Cortex of kidney (tissue), 1 donor: ENCODE measurements at places on chromosomes 13 and 19.

GRCh38 chr13:95002126-95002525, 289.8 kb upstream of the SOX21 start:
- no peak for DNase-seq

DNA sequence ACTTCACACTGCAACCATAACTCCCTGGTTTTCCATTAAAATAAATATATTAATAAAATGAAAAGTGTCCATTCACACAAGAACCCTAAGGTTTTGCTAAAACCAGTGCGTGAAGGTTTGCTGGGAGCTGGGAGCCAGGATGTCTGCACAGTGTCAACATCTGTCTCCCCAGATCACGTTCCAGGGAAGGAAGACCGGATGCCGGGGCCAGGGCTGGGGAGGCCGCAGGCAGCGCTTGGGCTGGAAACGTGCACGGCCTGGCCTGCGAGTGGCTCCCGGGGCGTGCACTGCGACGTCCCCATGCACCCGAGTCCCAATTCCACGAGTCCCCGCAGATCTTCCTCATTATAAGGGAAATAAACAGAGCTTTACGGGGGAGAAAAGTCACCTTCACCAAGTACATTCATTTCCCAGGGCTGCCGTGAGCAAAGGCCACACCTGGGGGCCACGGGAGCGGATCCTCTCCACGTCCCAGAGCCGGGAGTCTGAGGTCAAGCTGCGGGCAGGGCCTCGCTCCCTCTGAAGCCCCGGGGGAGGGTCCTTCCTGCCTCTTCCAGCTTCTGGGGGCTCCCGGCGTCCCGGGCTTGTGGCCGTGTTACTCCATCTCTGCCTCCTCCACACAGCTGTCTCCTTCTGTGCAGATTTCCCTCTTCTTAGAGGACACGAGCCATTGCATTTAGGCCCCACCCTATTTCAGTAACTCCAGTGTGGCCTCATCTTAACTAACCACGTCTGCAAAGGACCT, 12.8 kb downstream of the SHC2 start:
- no peak for DNase-seq

- DNase-seq = no peak
These were observed 6.3 kb downstream of the NHLRC3 start for GRCh38 chr13:39044536-39044935.

DNA sequence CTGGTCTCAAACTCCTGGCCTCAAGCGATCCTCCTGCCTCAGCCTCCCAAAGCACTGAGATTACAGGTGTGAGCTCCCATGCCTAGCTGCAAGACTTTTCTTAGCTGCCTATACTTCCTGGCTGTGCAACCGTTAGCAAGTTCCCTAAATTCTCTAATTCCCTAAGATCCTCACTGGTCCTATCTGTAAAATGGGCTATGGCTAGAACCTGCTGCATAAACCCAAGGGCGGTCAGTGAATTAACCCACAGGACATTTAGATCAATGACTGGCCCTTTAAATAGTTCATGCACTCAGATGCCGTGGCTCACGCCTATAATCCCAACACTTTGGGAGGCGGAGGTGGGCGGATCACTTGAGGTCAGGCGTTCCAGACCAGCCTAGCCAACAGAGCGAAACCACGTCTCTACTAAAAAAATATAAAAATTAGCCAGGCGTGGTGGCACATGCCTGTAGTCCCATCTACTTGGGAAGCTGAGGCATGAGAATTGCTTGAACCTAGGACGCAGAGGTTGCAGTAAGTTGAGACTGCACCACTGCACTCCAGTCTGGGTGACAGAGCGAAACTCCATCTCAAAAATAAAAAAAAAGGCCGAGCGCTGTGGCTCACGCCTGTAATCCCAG, 4.1 kb upstream of the C19orf53 start:
- no peak for DNase-seq

GRCh38 chr13:113646921-113647340, 11.1 kb downstream of the ATP4B start:
- DNase-seq = no peak

GRCh38 chr19:52941941-52942385, 18.7 kb upstream of the ZNF888 start:
- DNase-seq = no peak

GRCh38 chr13:72983085-72983768, 75.6 kb upstream of the KLF5 start:
- DNase-seq = no peak

GRCh38 chr13:109761695-109762094, 24.7 kb downstream of the IRS2 start:
- DNase-seq = no peak

DNA sequence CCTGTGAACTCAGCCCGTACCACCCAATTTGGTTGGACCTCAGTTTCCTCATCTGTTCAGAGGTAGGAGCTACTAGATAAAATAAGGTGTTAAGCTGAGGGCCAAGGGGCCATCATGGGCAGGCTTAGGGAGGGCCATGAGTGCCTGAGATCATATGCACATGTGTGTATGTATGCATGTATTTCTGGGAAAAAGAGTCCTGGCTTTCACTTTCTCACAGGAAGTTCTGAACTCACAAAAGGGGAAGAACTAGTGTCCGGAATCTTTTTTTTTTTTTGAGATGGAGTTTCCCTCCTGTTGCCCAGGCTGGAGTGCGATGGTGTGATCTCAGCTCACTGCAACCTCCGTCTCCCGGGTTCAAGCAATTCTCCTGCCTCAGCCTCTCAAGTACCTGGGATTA, 18.9 kb downstream of the TGFB1 start:
- DNase-seq = no peak

GRCh38 chr19:44890366-44891015, 563 bp upstream of the TOMM40 start:
- peak; percentile 96 for DNase-seq

DNA sequence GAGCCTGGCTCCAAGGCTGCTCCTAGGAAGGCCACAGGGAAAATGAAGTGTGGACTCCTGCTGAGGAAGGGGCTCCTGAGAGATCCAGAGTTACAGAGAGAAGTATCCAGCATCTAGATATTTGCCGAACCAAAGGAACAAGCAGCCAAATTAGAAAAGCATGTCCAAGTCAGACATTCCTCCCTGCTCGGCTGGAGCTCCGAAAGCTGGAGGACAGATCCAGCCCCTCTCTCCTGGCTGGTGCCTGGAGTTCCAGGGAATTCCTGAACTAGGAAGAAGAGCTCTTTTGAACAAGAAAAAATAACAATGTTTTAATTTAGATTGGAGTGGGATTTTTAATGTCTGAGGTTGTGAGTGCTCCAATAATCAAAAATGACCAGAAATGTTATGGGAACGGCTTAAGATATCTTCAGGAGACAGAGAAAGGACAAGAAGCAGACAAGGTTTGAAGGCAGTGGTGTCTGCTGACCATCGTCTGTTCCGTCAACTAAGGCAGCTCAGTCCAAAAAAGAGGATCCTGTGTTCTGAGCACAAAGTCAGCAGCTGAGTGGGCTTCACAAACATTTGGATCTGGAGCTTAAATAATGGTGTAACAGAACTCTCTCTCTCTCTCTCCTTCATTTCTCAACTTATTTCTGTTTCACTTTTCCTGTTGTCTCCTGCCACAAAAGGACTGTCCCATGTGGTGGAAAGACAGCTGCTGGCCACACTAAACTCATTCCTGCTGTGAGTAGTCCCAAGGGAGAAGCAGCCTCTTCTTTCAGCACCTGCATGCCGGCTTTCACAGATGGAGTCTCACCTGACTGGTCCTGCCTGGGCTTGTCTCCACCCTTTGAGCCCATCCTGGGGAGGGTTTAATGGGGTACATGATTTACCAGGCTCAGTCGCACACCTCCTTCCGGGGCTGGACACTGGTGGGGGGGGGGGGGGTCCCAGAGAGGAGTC, 31.5 kb upstream of the IRS2 start:
- DNase-seq = no peak
